Activated naive CD4-positive, alpha-beta T cell treated with anti-CD3 and anti-CD28 coated beads, Interleukin-2, amount 50 U/mL, for 72 hours (primary cell): ENCODE measurements at places on chromosomes 5 and 9.
A peak's percentile ranks its signal among the peaks of the same experiment; 100 is the strongest.

DNA sequence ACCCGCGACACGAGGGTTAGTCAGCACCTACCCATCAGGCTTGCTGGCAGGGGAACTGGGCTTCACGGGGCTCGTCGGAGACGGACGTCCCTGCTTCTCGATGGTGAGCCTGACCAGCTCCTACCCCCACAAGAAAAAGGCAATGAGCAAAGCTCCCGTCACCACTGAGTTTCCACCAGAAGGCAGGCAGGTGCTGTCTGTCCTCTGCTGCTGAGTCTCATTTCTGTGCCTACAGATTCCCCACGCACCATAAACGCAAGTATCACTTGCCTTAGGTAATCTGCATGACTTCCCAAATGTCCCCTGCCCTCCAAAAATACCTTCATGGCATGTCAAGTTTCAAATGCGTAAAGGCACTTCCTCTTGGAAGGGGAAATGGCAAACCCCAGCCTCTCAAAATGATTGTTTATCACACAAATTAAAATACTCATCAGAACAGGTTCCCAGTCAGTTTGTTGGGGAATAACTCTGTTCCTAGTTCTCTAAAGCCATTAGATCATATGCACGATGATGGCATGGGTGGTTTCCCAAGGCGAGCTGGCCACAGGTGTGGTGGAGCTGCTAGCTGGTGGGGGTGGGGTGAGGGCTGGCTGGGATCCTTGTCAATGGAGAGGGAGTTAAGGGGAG is 85.0 kb downstream of the PRRT1B start:
- DNase-seq = no peak

GRCh38 chr9:37127018-37127417 is 6.6 kb downstream of the ZCCHC7 start:
- no peak for DNase-seq

- no peak for DNase-seq
Measured at GRCh38 chr9:2576631-2577030, 45.0 kb upstream of the VLDLR start.

DNA sequence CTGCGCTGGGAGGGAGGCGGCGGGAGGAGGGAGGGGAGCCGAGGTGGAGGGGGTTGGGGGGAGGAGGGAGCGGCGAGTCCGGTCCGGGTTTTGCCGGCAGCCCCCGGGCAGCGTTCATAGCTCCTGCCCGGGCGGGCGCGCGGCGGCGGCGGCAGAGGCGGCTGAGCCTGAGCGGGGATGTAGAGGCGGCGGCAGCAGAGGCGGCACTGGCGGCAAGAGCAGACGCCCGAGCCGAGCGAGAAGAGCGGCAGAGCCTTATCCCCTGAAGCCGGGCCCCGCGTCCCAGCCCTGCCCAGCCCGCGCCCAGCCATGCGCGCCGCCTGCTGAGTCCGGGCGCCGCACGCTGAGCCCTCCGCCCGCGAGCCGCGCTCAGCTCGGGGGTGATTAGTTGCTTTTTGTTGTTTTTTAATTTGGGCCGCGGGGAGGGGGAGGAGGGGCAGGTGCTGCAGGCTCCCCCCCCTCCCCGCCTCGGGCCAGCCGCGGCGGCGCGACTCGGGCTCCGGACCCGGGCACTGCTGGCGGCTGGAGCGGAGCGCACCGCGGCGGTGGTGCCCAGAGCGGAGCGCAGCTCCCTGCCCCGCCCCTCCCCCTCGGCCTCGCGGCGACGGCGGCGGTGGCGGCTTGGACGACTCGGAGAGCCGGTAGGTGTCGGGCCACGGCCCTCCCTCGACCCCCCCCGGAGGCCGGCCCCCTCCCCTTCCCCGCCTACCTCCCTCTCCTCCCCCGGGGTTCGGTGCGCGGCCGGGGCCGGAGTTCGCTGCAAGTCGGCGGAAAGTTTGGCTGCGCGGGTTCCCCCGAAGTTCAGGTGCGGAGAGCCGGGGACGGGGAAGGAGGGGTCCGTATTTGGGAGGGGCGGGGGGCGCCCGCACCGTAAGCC is at the start of gene CXXC5:
CXXC5 (plus strand) TSS at position 145 of the 877 bp plus-strand sequence. CDS start 32,175 bp downstream, outside the sequence.
- DNase-seq = peak; percentile 58

- no peak for DNase-seq
Measured at GRCh38 chr9:116064970-116065369, 88.6 kb upstream of the PAPPA start.

DNA sequence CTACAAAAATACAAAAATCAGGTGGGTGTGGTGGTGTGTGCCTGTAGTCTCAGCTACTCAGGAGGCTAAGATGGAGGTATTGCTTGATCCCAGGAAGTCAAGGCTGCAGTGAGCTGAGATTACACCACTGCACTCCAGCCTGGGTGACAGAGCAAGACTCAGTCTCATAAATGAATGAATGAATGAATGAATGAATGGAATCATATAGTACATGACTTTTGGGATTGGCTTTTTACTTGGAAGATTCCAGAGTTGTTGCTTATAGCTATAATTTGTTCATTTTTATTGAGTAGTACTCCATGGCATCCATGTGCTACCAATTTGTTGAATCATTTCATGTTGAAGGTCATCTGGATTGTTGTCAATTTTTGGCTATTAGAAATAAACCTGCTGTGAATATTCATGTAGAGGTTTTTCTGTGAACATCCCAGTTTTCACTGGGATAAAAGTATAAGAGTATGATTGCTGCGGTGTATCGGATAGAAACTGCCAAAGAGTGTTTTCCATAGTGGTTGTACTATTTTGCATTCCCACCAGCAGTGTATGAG is 19.9 kb downstream of the ERBIN start:
- DNase-seq = no peak

- DNase-seq = no peak
Measured at GRCh38 chr5:39273314-39273954, 54.1 kb upstream of the FYB1 start.

GRCh38 chr5:66653325-66653724 is 57.1 kb downstream of the MAST4 start:
- no peak for DNase-seq

GRCh38 chr5:58346041-58346440 is 113.8 kb downstream of the PLK2 start:
- DNase-seq = no peak
